T-helper 2 cell treated with Interferon-gamma antibody and Interleukin-4, amounts not matched to agents 100 ng/mL and 5 ng/mL, for 36 hours (primary cell): ENCODE measurements at places on chromosomes 4 and X. TPM values are rescaled to one million over a fixed set of nuclear protein-coding genes. Genes with fewer than 3 reads are reported as not detected.

VBP1 gene
- total RNA-seq = 63.8 and 69.1 TPM in 2 replicates

GPC4 gene
- total RNA-seq = not detected in 2 replicates

FLNA gene
- 1,245 and 1,271 TPM in 2 replicates for total RNA-seq

PDGFRA gene
- total RNA-seq = 0.11 and 0.34 TPM in 2 replicates

STATH gene
- not detected in 2 replicates for total RNA-seq

SRPX2 gene
- total RNA-seq = not detected in 2 replicates

DMRTC1 gene
- total RNA-seq = not detected in 2 replicates

STK32B gene
- total RNA-seq = not detected in 2 replicates

JAKMIP1 gene
- total RNA-seq = 17.0 and 18.5 TPM in 2 replicates

PDE5A gene
- 0.52 and 0.59 TPM in 2 replicates for total RNA-seq

MAGEA9B gene
- not detected in 2 replicates for total RNA-seq

ERAS gene
- not detected in 2 replicates for total RNA-seq

PTPN13 gene
- total RNA-seq = 0.18 and 0.34 TPM in 2 replicates

ADH1B gene
- total RNA-seq = not detected in 2 replicates

TLR6 gene
- 1.3 and 2.2 TPM in 2 replicates for total RNA-seq

GASK1B gene
- total RNA-seq = not detected in 2 replicates
